CD4-positive, alpha-beta T cell treated with Interferon alpha-2 for 1 hour (primary cell): ENCODE measurements at places on chromosomes 6 and 20.

- DNase-seq = no peak
Observed at GRCh38 chr6:131730264-131730663, 19.4 kb upstream of the CTAGE9 start.

GRCh38 chr6:29597184-29597583 lies 12.3 kb downstream of the OR2H2 start:
- DNase-seq = no peak

GRCh38 chr20:17369506-17369905 lies 142.7 kb downstream of the PCSK2 start:
- DNase-seq = no peak

GRCh38 chr6:23989885-23990533 lies 136.0 kb upstream of the NRSN1 start:
- DNase-seq = no peak

DNA sequence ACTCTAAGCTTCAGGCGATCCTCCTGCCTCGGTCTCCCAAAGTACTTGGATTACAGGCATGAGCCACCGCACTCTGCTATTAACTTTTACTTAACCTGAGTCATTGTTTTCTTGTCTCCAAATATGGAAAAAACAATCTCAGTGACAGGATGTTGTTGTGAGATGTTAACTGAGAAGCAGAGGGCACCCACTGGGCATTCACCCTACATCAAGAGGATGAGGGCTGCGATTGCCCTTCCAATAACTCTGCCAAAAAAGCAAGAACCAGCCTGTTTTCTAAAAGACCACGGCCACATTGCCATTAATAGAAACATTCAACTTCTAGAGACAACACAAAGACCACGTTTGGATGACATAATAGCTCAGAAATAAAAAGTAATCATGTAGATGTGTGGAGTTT lies 107.6 kb upstream of the SGK1 start:
- DNase-seq = no peak

GRCh38 chr6:147759093-147759492 lies 250.6 kb downstream of the SAMD5 start:
- DNase-seq = no peak

DNA sequence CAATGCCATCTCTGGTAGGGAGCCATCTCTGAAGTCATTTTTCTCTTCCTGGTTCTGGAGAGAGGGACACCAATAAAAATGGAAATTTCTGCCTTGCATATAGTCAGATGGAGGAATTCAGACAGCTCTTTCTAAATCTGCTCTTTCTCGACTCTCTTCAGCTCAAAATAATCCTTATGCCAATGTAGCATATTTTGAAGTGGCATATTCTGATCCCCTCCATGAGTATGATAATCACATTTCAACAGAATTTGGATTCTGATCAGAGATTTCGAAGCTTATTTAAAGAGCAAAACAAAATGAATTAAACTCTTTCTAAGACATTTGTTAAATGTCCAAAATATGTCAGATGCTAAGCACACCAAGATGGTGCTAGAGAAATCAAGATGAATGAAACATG lies 267.1 kb upstream of the BTBD3 start:
- no peak for DNase-seq

GRCh38 chr20:1757072-1757471 lies 99.5 kb upstream of the SIRPG start:
- DNase-seq = no peak

GRCh38 chr6:113645576-113645970 lies 211.6 kb upstream of the MARCKS start:
- no peak for DNase-seq

GRCh38 chr6:14656078-14656521 lies 538.5 kb downstream of the CD83 start:
- no peak for DNase-seq
